ENCODE measurements at places on chromosomes 5 and 9.
A peak's percentile ranks its signal among the peaks of the same experiment; 100 is the strongest.

DNA sequence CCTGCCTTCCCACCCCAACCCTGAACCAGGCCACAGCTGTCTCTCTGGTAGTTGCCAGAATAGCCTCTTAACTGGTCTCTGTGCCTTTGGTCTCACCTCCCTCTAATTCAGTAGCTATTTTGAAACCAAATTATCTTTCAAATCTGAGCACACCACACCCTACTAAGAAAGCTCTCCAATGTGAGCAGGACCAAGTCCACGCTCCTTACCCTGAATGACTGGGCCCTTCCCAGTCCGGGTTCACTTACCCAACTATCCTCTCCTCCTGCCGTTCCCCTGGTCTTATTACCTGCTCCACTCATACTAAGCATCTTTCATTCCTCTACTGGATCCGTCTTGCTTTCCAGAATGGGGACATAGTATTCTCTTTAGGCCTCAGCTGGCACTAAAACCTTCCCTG lies 16.8 kb downstream of the ANKH start:
- DNase-seq: no peak

GRCh38 chr9:138112090-138112748 lies 234.6 kb downstream of the CACNA1B start:
- peak; percentile 25 for DNase-seq

DNA sequence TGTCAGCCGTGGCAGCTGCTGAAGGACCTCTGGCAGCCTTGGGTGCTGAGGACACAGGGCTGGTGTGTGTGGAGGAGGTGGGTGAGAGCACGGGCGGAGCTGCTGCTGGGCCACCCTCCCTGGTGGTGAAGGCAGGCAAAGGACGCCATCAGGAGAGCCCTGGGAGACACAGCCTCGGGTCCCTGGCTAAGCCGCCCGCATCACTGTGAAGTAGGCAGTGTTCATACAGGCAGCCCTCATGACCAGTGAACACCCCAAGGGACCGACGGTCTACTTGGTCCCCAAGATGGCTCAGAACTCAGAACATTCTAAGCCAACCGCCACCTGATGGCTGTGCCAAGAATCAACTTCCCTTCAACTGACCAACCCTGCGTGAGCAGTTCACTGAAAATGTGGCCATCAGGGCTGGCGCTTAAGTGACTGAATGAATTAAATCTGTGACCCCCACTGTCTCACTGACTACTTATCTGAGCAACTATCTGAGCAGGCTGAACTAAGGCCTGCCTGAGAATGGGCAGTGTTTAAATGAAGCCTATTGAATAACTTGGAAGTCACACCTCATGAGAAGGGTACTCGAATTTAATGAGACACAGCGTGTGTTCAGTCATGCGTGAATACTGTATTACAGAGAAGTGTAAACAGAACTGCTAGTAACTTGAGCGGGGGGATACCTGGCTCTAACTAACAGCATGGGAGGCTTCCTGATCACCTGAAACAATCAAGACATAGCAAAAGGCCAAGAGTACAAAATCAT lies 54.7 kb upstream of the SIMC1 start:
- DNase-seq: no peak

DNA sequence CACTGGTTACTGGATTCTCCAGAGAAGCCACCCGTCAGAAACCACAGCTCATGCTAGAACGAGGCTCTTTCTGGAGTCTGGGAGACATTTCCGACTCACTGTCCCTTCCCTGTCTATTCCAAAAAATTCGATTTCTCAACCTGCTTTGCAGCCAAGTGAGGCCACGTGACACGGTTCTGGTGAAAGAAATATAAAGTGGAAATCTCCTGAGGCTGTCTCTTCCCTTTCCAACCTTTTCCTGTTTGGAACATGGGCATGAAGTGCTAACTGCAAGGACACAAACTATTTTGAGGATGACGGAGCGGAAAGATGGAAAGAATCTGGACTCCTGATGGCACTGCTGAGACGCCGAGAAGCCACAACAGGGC lies 6.1 kb upstream of the PTGS1 start:
- DNase-seq: no peak

DNA sequence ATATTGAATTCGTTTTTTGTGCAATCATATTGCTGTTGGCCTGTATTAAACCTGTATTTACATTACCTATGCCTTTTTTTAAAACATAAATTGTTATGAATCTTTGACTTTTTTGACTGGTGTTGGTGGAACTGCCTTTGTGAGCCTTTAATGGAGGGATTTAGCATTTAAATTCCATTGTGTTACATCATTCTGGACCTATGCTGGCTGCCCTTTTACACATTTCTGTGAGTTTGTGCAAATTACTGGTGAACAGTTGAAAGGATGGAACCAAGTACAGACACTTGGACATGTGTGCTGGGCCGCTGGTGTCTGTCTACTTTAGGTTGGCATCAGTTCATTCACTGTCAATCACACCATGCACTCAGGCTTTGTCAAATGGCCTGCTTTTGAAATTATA lies 3.4 kb downstream of the SNX18 start:
- DNase-seq: no peak

DNA sequence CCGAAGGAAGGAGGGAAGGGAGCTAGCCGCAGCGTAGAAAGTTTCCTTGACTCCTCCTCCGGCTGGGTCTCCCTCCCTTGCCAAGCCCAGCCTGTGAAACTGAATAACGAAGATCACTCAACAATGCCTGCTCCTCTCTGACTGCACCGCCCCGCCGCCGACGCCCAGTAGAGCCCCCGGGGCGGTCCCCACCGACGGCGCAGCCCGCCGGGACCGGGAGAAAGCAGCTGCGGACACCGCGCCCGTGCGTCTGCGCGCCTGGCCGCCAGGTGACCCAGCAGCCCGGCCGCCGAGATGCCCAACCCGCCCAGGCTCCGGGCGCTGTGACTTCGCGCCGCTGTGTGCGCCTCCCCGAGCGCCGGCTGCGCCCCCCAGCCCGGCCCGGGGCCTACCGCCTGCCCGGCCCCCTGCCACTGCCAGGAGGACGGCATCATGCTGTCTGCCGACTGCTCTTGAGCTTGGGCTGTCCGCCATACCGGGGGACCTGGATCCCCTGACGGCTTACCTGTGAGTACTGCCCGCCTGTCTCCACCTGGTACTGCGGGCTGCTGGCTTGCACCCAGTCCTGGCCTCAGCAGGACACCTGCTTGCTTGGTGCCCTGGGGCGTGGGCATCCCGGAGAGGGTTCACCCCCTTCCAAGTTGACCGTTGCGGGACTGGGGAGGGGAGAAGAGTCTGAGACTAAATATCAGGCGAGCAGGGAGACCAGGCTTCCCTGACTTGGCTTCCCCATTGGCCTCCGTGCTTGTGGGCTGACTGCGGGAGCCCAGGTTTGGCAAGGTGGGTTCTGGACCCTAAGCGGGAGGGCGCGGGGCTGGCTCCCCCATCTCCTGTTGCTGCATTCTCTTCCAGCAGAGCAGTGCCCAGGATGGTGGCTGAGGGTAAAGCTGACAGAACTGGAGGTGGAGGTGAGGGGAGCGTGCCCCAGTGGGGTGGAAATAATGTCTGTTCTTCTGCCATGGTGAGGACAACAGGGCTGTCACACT lies 26.2 kb upstream of the SPTLC1 start:
- DNase-seq: no peak

DNA sequence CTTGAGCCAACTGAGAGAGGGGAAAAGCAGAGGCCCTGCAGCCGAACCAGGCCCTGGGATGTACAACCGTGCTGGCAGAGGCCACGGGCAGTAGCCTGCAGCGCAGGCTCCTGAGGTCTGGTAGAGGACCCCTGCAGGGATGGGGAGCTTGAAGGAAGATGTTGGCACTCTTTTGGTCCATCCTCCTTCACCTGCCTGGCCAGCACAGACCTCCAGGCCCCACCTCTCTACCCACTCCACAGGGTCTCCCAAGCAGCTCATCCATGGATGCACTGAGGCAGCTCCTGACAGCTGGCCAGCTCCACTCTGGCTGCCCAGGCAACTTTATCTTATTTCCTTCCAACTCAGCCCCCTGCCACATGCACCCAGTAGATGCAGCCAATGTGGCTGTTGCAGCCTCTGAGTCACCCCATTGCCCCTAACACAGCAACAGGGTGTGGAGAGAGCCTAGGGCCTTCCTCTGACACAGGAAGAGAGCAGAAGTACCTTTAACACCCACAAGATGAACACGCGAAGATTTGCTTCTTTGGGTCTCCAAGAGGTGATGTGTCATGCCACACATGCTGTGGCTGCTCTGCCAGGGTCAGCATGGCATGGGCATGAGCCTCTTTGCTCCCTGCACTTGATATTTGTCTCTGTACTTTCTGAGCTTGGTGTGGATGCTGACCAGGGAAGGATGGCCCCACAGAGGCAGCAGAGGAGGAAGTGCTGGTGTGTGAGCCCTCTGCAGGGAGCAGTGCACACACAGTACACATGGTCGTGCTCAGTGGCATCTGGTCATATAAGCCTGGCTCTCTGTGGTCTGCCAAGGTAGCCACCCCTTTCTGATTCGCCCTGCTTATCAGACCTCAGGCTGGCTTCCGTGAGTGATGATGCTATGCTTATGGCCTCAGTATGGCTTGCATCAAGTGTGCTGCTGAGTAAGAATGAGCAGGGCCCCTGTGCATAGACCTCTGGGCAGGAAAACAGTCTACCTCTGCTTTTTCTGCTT lies 117.2 kb downstream of the NRG2 start:
- no peak for DNase-seq

- no peak for DNase-seq
Measured at GRCh38 chr5:1933364-1934055, 50.8 kb upstream of the IRX4 start.

GRCh38 chr9:75149841-75150241 lies 61.5 kb downstream of the OSTF1 start:
- no peak for DNase-seq

GRCh38 chr5:160500786-160501779 lies 79.4 kb downstream of the PTTG1 start:
- DNase-seq: no peak

- DNase-seq: no peak
Measured at GRCh38 chr9:104960662-104961061, 32.7 kb upstream of the ABCA1 start.

DNA sequence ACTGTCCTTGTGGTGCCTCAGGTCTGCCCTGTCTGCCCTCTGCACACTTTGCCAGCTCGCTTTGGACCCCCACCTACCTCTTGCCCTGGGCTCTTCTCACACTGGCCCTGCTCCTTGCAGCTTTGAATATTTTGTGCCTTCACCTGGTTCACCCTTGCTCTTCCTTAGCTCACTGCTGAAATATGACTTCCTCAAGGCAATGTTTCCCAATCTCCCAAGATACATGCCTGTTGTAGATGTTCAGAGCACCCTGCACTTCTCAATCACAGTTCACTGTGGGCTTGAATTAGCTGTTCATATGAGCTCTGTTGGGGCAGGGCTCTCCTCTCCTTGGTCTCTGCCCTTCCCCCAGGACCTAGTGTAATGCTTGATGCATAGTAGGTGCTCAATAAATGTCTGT lies 8.0 kb downstream of the AFAP1L1 start:
- DNase-seq: no peak

GRCh38 chr5:37002176-37002751 lies 125.7 kb downstream of the NIPBL start:
- DNase-seq: no peak

DNA sequence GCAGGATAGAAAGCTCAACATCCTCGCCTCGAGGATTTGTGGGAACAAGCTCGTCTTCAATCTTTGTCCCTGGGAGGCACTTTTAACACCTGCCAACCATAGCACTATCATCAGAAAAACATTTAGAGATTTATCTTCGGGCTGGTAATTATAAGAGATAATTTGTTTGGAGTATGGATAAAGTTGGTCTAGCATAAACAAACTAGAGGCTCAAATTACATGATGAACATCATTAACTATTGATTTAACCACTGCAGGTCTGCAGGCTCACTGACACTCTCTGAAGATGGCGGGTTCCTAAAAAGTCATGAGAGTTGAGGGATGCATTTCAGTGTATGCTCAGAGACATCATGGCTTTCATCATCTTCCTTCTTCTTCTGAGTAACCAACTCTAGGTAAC lies 25.8 kb upstream of the PCA3 start:
- no peak for DNase-seq

DNA sequence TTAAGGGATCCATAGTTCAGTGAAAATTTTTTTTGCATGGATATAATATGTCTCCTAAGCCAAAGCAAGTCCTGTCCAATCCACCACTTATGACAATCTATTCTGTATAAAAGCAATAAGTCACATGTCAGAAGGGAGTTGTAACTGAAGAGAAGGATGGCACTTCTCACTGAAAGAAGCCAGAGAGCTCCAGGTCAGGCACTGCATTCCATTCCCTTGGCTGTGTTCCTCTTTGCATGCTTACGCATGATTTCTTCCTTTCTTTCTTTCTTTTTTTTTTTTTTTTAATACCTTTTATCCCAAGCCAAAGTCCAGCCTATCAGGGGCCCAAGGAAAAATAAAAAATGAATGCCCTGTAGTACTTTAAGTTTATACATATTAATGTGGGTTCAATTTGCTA lies 39.8 kb downstream of the MAMDC2 start:
- no peak for DNase-seq

DNA sequence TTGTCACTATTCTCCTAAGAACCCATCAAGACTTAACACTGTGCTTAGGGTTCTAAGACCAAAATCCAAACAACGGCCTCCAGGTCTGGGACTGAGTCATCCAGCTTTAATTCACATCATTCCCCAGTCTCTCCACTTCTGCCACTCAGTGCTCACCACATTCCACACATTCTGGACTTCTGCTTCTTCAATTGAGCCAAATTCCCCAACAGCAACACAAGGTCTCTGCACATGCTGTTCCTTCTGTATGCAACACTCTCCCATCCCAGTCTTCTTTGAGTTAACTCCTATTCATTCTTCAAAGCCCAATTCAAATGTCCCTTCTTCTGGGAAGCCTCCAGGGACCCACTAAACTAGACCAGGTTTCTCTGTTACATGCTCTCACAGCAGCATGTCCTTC lies 97.8 kb downstream of the GPR21 start:
- DNase-seq: no peak

DNA sequence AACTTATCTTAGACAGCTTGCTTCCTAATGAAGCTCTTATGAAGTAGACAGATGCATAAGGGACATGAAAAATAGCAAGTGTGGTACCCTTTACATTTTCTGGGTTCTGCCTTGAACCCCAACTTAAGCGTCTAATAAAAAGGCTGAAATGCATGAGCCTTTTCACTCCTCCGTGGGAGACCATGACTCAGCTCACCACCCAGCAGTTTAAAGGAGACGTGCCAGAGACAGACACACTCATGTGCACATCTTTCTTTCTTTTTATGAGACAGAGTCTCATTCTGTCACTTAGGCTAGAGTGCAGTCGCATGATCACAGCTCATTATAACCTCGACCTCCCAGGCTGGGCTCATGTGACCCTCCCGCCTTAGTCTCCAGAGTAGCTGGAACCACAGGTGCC lies 22.3 kb downstream of the CTXN3 start:
- no peak for DNase-seq
